Stimulated activated CD8-positive, alpha-beta memory T cell treated with anti-CD3 and anti-CD28 coated beads, Interleukin-7, amount 100 ng/mL, for 24 hours (primary cell): ENCODE measurements at places on chromosomes 3 and 15.

DNA sequence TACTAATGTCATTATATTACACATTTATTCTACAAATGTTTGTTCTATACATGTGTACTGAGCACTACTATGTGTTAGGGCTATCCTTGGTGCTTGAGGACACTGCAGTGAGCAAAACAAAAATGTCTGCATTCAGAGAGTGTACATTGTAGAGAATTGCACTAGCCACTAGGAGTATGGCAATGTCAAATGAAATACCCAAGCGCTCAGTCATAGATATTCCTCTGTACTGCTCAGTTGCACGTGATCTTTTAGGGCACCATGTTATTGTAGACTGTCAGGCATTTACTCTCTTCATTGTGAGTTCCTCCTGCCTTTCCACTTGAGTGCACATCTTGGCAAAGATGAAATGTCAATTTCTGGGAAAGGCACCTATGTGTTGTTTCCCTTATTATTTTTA, 36.8 kb downstream of the FNDC3B start:
- DNase-seq = no peak

- no peak for DNase-seq
These were observed 842 bp downstream of the PCCB start for GRCh38 chr3:136250903-136251460.

DNA sequence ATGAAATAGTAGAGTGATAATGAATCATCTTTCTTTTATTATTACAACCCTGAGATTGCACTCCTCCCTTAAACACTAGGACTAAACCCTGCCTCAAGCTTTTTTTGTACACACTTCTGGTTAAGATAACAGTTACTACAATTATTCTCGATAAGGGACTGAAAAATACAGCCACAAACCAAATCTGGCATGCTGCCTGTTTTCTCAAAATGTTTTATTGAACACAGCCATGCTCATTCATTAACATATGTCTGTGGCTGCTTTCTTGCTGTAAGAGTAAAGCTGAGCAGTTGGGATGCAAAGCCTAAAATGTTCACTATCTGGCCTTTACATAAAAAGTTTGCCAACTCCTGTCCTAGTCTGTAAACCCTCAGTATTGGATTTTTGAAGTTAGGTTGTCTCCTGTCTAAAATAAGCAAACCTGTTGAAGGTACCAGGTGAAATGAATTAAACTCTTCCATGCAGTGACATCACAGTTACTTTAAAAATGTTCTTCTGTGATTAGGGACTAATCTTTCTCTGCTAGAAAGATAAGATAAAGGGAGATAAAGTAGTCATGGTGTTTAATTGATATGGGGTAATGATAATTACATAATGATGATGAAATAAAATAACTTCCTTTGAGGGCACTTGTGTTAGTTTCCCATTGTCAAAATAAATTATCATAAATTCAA, 218.2 kb downstream of the STXBP5L start:
- no peak for DNase-seq

DNA sequence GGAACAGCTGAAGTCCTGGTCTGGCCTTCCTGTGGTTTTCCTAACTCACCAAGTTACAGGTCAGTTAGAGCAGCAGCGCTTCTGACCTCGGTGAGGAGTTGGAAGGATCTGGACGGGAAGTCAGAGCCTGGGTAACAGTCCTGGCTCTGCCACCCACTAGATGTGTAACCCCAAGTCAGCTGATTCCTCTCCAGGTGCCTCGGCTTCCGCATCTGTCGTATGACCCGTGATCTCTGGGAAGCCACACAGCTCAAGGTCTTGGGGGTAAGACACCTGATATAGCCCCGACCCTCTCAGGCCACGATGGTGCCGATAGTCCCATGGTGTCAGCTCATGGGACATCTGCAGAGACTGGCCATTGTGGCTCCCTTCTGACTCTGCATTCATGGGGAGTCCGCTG, 8.3 kb upstream of the PIGZ start:
- no peak for DNase-seq

GRCh38 chr3:52093756-52094545, 37.6 kb upstream of the DUSP7 start:
- DNase-seq = no peak

DNA sequence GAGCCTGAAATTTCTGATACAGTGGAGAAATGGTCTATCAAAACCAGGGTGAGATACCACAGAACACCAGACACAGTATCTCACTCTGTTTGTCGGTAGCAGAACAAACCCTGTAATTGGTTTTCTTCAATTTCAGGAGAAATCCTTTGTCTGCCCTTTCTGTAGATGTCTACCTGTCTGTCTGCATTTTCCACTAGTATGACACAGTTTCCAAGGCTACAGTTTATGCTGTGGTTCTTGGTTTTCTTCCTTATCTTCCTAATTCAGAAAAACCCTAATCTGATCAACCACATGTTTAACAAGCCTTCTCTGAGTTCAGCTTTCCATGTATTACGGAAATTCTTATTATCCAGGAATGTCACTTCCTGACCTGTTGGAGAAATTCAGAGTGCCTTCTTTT, 70.8 kb downstream of the SCN11A start:
- DNase-seq = no peak

- DNase-seq = no peak
These were observed 69.3 kb downstream of the LRRC28 start for GRCh38 chr15:99320374-99321215.

- DNase-seq = no peak
These were observed 108.8 kb upstream of the GPR149 start for GRCh38 chr3:154538566-154539360.

- DNase-seq = no peak
These were observed 6.9 kb upstream of the GHRL start for GRCh38 chr3:10299679-10300078.

- no peak for DNase-seq
These were observed 12.4 kb upstream of the CEP152 start for GRCh38 chr15:48823237-48823636.
